ACHN (cell line): ENCODE measurements at places on chromosomes 4 and X.
A peak's percentile ranks its signal among the peaks of the same experiment; 100 is the strongest.

DNA sequence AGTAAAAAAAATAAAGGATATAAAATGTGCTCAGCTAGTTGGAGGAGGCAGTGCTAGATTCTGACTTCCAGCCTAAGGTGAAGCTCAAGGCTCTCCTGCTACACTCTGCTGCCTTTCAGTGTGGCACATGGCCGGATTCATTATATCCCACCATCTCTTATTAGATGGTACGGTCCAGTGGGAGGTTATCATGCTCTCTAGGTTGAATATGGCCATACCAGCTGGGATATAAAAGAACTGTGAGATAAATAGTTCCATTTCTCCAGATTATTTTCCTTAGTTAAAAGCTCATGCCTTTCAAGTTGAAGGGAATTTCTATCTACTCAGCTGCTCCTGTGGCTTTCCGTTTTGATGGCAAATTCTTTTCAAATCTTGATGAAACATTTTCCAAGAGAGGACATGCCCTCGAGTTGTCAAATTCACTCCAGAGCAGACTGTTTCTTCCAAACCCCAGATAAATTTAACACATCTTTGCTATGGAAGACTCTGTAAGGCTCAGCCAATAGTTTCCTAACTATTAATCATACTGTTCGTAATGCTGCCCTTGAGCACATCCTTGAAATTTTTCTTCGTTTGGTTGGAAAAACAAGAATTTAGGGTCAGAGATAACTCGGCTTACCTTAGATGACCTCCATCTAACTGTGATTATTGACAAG, 2.2 kb upstream of the MGARP start:
- DNase-seq, result no peak

DNA sequence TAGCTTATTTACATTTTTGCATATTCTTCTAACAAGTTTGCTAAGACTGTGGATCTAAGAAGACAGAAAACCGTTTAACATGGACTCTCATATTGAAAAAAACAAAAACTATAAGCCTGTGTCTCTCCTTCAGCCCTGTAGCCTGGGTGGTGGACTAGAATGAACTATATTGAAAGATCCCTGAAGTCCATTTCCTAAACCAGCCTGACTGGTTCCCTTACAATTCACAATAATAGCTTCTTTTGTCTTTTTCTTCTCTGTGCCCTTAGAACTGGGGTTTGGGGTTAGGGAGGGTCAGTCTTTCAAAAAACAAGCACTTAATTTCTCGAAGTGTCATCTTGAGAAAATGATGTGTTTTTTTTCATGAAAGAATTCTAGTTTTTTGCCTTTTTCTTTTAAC, 59.0 kb downstream of the GSTCD start:
- DNase-seq, result no peak

DNA sequence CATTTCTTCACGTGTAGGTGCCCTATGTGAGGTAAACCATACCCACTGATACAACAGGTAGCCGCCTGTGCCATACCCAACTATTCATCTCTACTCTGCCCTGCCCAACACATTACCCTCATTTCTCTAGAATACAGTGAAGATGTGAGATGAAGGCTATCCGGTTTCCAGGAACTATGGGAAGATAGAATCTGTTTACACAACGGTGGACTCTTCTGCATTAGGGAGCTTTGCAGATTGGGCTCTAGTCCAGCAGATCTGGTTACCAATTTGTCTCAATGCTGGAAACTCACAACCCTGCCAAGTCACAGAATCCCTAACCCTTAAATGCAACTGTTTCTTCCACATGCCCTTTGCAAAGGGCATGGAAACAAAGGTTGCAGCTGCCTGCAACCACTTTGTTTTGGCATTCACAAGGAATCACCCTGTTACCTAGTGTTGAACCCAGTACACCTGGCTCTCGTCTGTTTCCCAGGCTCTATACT, 6.4 kb upstream of the SLAIN2 start:
- no peak for DNase-seq

DNA sequence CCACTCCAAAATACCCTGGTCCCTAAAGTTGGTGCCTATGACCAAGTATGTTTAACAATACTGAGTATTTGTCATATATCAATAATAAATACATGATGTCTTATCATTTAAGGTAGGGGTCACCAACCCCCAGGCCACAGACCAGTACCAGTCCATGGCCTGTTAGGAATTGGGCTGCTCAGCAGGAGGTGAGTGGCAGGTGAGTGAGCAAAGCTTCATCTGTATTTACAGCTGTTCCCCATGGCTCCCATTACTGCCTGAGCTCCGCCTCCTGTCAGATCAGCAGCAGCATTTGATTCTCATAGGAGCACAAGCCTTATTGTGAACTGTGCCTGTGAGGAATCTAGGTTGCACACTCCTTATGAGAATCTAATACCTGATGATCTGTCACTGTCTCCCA, 126.2 kb downstream of the HNRNPD start:
- no peak for DNase-seq

GRCh38 chr4:67080046-67080557, 465.2 kb downstream of the CENPC start:
- DNase-seq, result no peak

DNA sequence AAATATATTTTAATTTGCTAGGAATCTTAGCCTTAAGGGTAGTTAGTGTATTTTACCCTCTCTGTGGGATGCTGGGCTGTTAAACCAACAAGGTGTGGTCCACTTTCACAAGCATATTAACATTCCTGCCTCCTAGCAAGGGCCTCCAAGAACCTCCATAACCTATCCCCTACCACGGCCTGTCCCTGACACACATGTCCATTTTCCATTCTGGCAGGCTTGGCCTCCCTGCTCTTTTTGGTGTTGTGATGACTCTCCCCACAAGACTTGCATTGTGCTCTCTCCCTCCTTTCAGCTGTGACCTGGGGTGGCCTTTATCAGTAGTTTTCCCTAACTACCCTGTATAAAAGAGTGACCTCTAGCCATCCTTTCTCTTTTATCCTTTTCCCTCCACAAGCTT, 120.2 kb downstream of the KLHL8 start:
- no peak for DNase-seq

DNA sequence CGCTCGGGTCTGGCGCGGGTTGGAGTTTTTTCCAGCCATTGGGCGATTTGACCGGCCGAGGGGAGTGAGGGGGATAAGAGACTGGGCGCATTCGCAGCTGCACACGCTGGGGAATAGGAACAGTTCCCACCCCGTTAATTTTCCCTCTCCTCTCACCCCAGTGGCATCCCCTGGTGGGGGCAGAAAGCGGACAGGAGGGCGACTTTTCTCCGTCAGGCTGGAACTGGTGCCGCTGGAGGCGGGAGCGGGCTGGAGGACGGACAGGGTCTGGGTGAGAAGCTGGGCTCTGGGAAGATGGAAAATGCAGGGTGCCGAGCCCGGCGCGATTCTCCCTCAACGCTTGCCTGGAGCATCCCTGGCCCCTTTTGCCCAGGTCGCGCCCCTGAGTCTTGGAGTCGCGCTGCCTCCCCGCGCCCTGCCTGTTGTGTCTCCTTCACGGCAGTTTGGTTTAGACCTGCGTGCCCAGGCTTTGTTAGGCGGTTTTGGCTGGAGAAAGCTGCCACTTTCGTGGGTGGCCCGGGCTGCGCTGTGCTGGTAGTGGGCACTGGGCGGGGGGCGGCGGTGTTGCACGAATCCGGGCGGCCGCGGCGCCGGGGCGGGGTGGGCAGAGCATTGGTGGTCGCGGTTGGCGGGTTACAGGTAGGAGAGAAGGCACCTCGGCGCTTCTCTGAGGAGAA, 2.0 kb downstream of the ADGRL3 start:
- no peak for DNase-seq

DNA sequence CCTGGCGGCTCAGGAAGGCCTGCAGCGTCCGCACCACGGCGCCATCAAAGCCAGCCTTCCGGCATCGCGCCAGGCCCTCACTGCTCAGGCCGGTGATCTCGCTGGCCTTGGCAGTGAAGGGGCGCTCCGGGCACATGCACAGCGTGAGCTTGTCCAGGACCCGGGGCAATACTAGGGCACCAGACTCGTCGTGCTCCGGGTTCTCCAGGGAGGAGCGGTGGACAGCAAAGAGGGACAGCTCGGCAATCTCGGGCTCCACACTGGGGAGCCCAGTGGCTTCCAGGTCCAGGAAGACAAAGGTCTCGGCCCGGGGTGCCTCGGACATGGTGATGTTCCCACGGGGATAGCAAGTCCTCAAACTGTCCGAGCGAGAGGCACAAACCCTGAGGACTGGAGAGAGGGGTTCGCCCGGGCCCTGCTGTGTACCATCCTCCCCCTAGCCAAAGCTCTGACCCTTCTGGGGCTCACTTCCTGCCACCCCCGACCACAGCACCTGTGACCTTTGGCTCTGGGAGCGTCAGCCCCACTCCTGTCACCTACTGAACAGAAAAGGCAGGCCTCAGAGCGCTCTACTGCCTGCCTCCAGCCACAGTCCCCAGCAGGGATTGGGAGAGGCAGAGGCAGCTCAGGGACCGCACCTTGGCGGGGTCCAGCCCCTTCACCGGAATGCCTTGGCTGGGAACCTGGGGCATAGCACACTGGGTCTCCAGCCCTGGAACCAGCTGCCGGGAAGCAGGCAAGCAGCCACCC, 575 bp downstream of the TREX2 start:
- DNase-seq, result no peak

DNA sequence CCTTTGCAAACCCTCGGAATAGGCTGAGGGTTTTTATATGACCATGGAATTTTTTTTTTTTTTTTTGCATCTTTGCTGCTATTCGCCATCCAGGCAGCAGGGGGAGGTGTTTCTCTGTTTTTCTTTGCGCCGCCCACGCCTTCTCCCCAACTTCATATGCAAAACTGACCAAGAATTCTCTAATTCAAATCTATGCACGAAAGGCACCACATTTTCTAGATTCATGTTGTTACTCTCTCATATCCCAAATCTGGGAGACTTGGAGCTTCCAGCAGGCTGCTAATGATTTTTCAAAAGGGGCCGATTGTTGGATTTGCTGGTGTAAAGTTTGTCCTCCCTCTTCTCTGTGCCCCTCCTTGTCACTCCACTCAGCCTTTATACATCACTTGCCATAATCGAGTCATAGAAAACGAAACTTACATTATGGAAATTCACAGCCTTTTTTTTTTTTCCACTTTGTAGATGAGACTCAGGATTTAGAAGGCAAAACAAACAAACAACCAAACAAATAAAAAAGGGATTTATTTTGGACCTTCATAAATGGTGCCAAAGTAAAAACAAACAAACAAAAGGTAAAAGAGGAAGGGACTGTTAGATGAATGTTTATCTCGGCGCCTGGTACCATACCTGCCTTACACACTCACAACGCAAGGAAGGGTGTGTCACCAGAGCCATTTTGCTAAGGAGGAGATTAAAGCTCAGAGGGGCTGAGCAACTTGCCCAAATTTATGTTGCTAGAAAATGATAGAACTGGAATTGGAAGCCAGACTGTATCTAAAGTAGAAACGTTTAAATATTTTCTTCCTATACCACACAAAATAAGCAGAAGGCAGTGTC, 29.3 kb upstream of the BOD1L1 start:
- DNase-seq, result peak; percentile 30

GRCh38 chr4:153223930-153224329, 19.7 kb downstream of the TRIM2 start:
- peak; percentile 38 for DNase-seq

DNA sequence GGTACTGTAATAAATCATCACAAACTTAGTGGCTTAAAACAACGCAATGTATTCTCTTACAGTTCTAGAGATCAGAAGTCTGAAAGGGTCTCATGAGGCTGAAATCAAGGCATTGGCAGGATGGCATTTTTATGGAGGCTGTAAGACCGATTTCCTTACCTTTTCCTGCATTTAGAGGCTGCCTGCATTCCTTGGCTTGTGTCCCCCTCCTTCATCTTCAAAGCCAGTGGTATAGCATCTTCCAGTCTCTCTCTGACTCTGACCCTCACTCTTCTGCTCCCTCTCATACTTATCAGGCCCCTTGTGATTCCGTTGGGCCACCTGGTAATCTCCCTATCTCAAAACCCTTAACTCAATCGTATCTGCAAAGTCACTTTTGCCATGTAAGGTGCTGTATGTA, 258.2 kb upstream of the JADE1 start:
- DNase-seq, result no peak

DNA sequence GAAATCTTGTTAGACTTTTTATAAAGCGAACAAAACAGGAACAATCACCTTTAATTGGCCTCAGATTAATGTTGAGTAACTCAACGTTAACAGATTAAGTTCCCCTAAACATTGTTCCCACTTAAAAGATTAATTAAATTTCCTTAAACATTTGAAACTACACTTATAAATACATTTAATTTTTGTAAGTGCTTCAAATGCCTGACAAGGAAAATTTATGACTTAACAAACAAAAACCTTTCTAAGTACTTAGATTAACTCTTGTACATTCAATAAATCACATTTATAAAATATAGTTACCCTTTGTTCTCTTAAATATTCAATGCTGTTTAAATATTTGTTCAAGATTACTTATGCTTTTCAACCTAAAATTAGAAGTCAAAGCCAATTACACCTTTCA, 39.4 kb upstream of the OCIAD2 start:
- DNase-seq, result no peak

- no peak for DNase-seq
Observed at GRCh38 chr4:105619188-105619931, 66.9 kb downstream of the ARHGEF38 start.

DNA sequence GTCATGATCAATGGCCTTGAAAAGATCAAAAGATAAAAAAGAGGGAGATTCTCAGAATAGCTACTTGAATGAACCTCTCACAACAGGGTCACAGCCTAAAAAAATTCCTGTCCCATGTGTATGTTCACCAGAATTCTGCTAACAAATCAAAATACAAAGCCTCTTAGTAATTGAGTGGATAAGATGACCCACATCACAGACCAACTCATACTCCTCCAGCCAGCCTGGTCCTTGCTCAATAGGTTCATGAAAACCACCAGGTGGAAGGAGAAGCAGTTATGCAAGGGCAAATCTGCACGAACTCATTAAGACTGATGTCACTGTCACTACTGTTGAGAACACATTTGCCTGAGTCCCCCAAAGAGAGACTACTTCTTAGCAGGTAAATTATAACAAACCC, 21.5 kb downstream of the WDFY3 start:
- DNase-seq, result no peak

DNA sequence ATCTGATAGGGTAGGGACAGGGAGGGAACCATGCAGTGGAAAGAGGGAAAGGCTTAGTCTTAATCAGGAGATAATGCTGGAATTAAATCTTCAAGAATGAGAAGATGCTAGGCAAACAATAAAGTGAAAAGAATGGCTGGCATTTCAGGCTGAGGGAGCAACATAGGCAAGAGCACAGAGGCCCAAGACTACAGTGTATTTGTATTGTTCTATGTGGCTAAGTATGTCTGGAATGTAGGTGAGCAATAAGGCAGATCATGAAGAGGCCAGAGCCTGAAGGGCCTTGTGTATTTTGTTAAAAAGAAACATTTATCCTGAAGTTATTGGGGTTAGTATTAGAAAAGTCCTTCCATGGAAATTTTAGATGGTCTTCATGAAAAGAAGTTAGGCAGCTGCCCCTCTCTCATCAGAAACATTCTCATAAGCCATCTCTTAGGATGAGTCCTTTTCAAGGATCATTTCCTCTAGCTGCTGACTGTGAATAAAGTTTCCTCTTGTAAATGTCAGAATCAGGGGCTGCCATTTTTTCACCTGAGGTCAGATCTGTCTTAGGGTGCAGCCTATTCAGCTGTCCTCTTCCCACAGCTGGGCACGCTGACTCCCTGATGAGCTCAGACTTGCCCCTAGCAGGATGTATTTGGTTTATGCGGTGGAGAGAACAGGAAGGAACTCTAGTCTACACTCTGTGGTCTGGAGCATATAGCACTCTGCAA, 46.3 kb downstream of the ATP10D start:
- DNase-seq, result peak; percentile 50
